Left cardiac atrium (tissue), 4 donors: ENCODE measurements at places on chromosomes 6 and 20. TPM values are rescaled to one million over a fixed set of nuclear protein-coding genes. Genes with fewer than 3 reads are reported as not detected.

Gene PRDM13
- not detected for total RNA-seq

Gene MROH8
- total RNA-seq, result 6.8 TPM

Gene GTSF1L
- not detected for total RNA-seq

Gene CDH4
- 0.08 TPM for total RNA-seq

Gene NOP56
- total RNA-seq, result 91.3 TPM

Gene CLIC5
- 109 TPM for total RNA-seq

Gene MUC22
- 0.06 TPM for total RNA-seq

Gene CRISP3
- total RNA-seq, result not detected

Gene FAM162B
- 5.2 TPM for total RNA-seq

Gene MYLK2
- total RNA-seq, result not detected

Gene KCNK15
- 2.2 TPM for total RNA-seq

Gene TFAP2D
- total RNA-seq, result not detected

Gene SOBP
- total RNA-seq, result 13.6 TPM

Gene NRM
- total RNA-seq, result 6.3 TPM

Gene SEMG1
- not detected for total RNA-seq

Gene SLC22A16
- total RNA-seq, result 0.26 TPM

Gene TAAR2
- total RNA-seq, result not detected

Gene BPIFA1
- not detected for total RNA-seq

Gene HDGFL1
- not detected for total RNA-seq

Gene C20orf202
- 0.24 TPM for total RNA-seq

Gene TJAP1
- 18.3 TPM for total RNA-seq

Gene RBPJL
- not detected for total RNA-seq

Gene EPB41L1
- 20.5 TPM for total RNA-seq

Gene ANKRD6
- 13.7 TPM for total RNA-seq

Gene SLA2
- 0.37 TPM for total RNA-seq

Gene HLA-DRA
- total RNA-seq, result 151 TPM

Gene GRM1
- 0.06 TPM for total RNA-seq

Gene THBD
- 50.5 TPM for total RNA-seq

Gene SLC32A1
- total RNA-seq, result not detected

Gene SGK2
- total RNA-seq, result 10.9 TPM

Gene LHFPL5
- total RNA-seq, result not detected

Gene FLRT3
- 3.1 TPM for total RNA-seq

Gene SUPT3H
- 3.2 TPM for total RNA-seq

Gene PHACTR3
- total RNA-seq, result 6.9 TPM
